Activated T-cell treated with anti-CD3 and anti-CD28 coated beads, Interleukin-2, amount 50 U/mL, for 72 hours (primary cell): ENCODE measurements at places on chromosomes 16 and 17.

GRCh38 chr16:72468582-72468981 lies 296.6 kb upstream of the PMFBP1 start:
- no peak for DNase-seq
- no peaks in the 10 kb centered on the region for H3K4me1 ChIP-seq
- no peak overlapping the region for H3K4me3 ChIP-seq
- H3K27me3 ChIP-seq = no peaks in the 10 kb centered on the region
- H3K27ac ChIP-seq = no peak overlapping the region

GRCh38 chr16:71726476-71727315 lies 2.2 kb upstream of the PHLPP2 start:
- H3K27ac ChIP-seq = no peak overlapping the region
- DNase-seq = no peak
- H3K36me3 ChIP-seq = peaks cover 3% of the 10 kb centered on the region

DNA sequence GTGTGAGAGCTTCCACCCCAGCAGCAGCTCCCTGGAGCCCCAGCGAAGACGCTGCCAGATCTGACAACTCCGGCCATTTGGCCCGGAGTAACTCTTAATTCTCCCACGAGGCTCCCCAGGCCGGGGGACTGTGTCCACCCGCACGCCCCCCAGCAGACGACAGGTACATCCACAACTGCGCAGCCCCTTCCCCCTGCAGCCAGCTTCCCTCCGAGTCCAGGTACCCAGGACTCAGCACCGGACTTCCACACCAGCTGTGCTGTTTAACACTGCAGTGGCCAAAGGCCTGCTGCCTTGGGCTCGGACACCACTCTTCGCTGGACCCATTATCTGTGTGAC lies 7.2 kb downstream of the SYNGR2 start:
- H3K27ac ChIP-seq = no peak overlapping the region
- peaks cover 55% of the 10 kb centered on the region for H3K4me1 ChIP-seq
- H3K36me3 ChIP-seq = peaks cover 28% of the 10 kb centered on the region

GRCh38 chr17:42484304-42484703 lies 25.6 kb downstream of the ATP6V0A1 start:
- H3K4me1 ChIP-seq = peaks cover 27% of the 10 kb centered on the region
- no peak overlapping the region for H3K27ac ChIP-seq
- peaks cover 6% of the 10 kb centered on the region for H3K36me3 ChIP-seq
- no peaks in the 10 kb centered on the region for H3K27me3 ChIP-seq
